ENCODE measurements at places on chromosomes 6 and 20. TPM values are rescaled to one million over a fixed set of nuclear protein-coding genes. Genes with fewer than 3 reads are reported as not detected.
A peak's percentile ranks its signal among the peaks of the same experiment; 100 is the strongest.

DNA sequence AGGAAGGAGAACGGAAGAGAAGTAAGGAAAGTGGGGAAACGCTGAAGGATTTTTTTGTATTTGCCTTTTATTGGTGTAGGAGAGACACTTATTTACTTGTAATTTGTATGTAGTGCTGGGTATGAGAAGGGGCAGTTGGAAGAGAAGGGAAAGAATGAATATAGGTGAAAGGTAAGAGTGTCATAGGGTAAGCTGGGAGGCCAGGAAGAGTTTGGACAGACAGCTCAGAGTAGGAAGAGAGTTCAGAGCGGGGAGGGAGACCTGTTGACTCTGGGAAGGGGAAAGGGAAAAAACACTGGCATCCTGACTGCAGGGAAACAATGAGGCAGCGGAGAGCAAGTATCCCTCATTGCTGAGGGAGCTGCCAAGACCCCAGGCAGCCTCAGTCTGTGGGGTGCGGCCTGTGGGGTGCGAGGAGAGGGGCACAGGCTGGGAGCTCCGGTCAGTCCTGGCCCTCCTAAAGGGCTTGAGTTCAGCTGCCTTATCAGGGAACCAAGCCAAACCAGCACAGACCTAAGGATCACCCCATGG, 3.1 kb downstream of the TRAF3IP2 start:
- peak overlapping the region; percentile 97 for H3K27ac ChIP-seq
- no peak for DNase-seq
- no peak overlapping the region for H3K4me3 ChIP-seq
- H3K27me3 ChIP-seq: no peaks in the 10 kb centered on the region
- H3K36me3 ChIP-seq: no peaks in the 10 kb centered on the region
- H3K4me1 ChIP-seq: peaks cover 37% of the 10 kb centered on the region

GRCh38 chr6:32932132-32932868, 8.5 kb downstream of the HLA-DMB start:
- H3K27ac ChIP-seq: no peak overlapping the region
- no peak overlapping the region for H3K4me3 ChIP-seq
- H3K4me1 ChIP-seq: no peaks in the 10 kb centered on the region
- peaks cover 13% of the 10 kb centered on the region for H3K27me3 ChIP-seq
- peak; percentile 76 for DNase-seq

DNA sequence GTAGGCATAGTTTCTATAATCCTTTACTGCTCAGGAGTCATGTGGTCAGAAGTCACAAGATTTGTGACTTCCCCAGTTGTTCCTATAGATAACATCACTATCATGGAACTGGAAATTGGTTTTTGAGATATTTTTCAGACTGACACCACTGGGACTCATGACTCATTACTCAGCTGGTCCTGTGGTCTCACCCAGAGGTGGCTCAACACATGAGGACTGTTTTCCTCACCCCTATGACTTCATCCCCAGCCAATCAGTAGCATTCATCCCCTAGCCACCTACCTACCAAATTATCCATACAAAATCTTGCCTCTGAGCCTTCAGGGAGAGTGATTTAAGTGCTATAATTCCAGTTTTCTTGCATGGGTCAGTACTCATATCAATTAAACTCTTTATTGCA, 1217.7 kb downstream of the EPHA7 start:
- H3K36me3 ChIP-seq: no peaks in the 10 kb centered on the region
- no peak overlapping the region for H3K4me3 ChIP-seq
- H3K27ac ChIP-seq: no peak overlapping the region
- DNase-seq: no peak

DNA sequence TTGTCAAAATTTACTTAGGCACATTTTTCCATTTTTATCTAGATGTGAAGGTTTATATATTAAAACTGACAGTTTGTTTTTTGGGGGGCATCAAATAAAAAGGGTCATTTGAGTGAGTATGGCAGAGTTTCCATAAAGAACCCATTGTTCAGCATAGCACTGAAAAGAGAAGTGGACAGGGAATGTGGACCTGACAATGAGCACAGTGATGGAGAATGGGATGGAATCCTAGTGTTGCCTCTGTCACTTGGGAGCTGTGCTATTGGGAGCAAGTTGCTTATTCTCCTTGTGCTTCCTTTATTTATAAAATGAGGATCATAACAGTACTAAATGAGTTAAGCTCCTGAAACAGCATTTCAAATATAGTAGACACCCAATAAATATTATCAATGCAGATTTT, 130.7 kb upstream of the SIM1 start:
- DNase-seq: no peak
- peaks cover 9% of the 10 kb centered on the region for H3K36me3 ChIP-seq
- no peak overlapping the region for H3K4me3 ChIP-seq
- H3K4me1 ChIP-seq: 0 out of 2 replicates have a peak, but pooled peaks cover 2% of the 10 kb centered on the region

DNA sequence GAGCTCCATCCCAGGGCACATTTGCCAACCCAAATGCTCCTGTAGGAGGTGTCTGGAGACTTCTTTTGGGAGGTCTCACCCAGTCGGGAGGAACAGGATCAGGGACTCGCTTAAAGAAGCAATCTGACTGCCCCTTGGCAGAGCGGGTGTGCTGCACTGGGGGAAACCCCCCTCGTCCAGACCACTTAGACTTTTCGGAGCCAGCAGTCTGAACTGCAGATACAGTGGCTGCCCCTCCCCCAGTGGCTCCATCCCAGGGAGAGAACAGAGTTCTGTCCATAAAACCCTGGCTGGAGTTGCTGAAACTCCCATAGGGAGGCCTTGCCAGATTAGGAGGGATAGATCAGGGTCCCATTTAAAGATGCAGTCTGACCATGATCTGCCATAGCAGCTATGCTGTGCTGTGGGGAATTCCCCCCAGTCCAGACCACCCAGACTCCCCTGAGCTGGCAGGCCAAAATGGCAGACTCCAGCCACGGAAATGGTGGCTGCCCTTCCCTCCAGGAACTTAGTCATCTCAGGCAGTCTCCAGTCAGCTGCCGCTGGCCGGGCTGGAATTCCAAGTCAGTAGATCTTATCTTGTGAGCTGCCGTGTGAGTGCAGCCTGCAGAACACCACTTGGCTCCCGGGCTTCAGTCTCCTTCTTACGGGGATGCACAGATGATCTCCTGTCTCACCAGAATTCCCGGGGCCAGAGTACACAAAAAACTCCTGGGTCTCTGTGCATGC, 278.1 kb upstream of the SASH1 start:
- DNase-seq: peak; percentile 27
- no peaks in the 10 kb centered on the region for H3K27me3 ChIP-seq
- no peaks in the 10 kb centered on the region for H3K4me1 ChIP-seq
- H3K4me3 ChIP-seq: no peak overlapping the region
- H3K27ac ChIP-seq: no peak overlapping the region

The COL9A1 gene
- not detected for total RNA-seq

The NHLRC1 gene
- 0.83 TPM for total RNA-seq

The BMP7 gene
- not detected for total RNA-seq

The FRK gene
- total RNA-seq: under 0.01 TPM

The CLIC1 gene
- total RNA-seq: 1,185 TPM

All from IMR-90 (cell line).